MCF 10A (cell line): ENCODE measurements at places on chromosomes 2 and 18. TPM values are rescaled to one million over a fixed set of nuclear protein-coding genes. Genes with fewer than 3 reads are reported as not detected.

The ANKRD30B gene
- total RNA-seq, result not detected in 2 replicates

The CRACDL gene
- total RNA-seq, result 12.9 and 13.0 TPM in 2 replicates

The EHD3 gene
- 0.49 and 0.86 TPM in 2 replicates for total RNA-seq

The MERTK gene
- 0.19 and 0.49 TPM in 2 replicates for total RNA-seq

The TTC27 gene
- 21.1 and 29.1 TPM in 2 replicates for total RNA-seq

The EDAR gene
- 0.14 and 0.37 TPM in 2 replicates for total RNA-seq

The GPAT2 gene
- total RNA-seq, result not detected in 2 replicates

The RTKN gene
- 49.1 and 63.0 TPM in 2 replicates for total RNA-seq
